Diencephalon (tissue), 1 donor: ENCODE measurements at places on chromosomes 4 and X. TPM values are rescaled to one million over a fixed set of nuclear protein-coding genes. Genes with fewer than 3 reads are reported as not detected.

The MGARP gene
- 0.46 TPM for total RNA-seq

The SPANXB1 gene
- total RNA-seq: not detected

The RPS6KA6 gene
- 27.2 TPM for total RNA-seq

The DDIT4L gene
- 3.7 TPM for total RNA-seq

The KLHL4 gene
- 9.5 TPM for total RNA-seq

The GRIA2 gene
- total RNA-seq: 473 TPM

The CHRNA9 gene
- total RNA-seq: not detected

The GAGE12J gene
- total RNA-seq: not detected

The RAB40A gene
- total RNA-seq: 1.8 TPM

The HAUS7 gene
- total RNA-seq: 6.5 TPM

The ANXA3 gene
- total RNA-seq: 24.7 TPM

The XG gene
- total RNA-seq: not detected

The ENPEP gene
- total RNA-seq: 3.0 TPM

The CLCN5 gene
- total RNA-seq: 9.9 TPM

The RAI2 gene
- 2.8 TPM for total RNA-seq

The CXCL1 gene
- total RNA-seq: 1.2 TPM

The HELQ gene
- 15.9 TPM for total RNA-seq

The GABRQ gene
- total RNA-seq: 5.8 TPM

The MXRA5 gene
- 3.9 TPM for total RNA-seq

The TKTL2 gene
- 0.46 TPM for total RNA-seq

The KCNIP4 gene
- total RNA-seq: 31.4 TPM
